HT-29 (cell line): ENCODE measurements at places on chromosomes 2 and 18. TPM values are rescaled to one million over a fixed set of nuclear protein-coding genes. Genes with fewer than 3 reads are reported as not detected.

B3GNT2 gene
- total RNA-seq = 19.3 and 23.0 TPM in 2 replicates

SERPINB13 gene
- total RNA-seq = not detected in 2 replicates

CIB4 gene
- total RNA-seq = not detected in 2 replicates

DNA sequence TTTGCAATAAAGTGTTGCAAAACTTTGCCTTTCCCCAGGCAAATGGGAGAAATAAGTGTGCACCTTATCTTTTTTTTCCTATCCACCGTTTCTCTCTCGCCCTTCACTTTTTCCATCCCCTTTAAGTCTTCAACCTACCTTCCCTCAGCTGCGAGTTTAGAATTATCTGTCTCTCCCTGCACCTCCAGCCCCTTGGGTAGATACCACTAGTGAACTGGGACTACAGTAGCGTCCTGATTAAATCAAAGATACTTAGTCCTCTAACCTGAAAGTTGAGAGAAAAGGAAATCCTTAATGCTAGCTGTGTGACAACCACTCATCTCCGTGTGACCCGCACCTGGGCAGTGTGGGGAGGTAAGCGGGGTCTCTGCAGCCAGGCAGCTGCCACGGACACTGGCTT, 16.1 kb upstream of the PPP4R1 start:
- no peak for DNase-seq

- DNase-seq = no peak
Measured at GRCh38 chr2:180699657-180700361, 280.6 kb upstream of the UBE2E3 start.

GRCh38 chr2:209368914-209369313, 54.9 kb upstream of the MAP2 start:
- peak; percentile 97 for DNase-seq

DNA sequence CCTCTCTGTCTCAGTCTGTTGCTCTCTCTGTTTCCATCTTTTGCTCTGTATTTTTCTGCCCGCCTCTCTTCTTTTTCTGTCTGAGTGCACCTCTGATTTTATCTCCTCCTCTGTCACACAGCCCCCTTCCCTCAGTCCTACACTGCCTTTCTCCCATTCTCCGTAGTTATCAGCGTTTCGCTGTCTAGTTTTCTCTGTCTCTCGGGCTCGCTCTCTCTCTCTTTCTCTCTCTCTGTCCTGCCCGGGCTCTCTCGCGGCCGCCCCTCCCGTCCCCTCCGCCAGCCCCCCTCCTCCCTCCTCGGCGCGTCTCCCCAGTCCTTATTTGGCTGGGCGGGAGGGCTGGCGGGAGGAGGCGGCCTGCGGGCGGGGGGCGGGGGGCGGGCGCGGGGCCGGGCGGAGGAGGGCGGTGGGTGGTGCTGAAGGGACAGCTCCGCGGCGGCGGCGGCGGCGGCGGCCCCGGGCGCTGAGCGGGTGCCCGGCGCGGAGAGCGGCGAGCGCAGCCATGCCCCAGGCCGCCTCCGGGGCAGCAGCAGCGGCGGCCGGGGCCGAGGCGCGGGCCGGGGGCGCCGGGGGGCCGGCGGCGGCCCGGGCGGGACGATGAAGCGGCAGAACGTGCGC, at the start of gene KCNK3:
KCNK3 (plus strand) TSS at position 444 of the 618 bp plus-strand sequence; CDS start at position 598, 154 bp downstream.
- no peak for DNase-seq

GRCh38 chr2:151120011-151120410, 141.7 kb downstream of the RBM43 start:
- no peak for DNase-seq

DNA sequence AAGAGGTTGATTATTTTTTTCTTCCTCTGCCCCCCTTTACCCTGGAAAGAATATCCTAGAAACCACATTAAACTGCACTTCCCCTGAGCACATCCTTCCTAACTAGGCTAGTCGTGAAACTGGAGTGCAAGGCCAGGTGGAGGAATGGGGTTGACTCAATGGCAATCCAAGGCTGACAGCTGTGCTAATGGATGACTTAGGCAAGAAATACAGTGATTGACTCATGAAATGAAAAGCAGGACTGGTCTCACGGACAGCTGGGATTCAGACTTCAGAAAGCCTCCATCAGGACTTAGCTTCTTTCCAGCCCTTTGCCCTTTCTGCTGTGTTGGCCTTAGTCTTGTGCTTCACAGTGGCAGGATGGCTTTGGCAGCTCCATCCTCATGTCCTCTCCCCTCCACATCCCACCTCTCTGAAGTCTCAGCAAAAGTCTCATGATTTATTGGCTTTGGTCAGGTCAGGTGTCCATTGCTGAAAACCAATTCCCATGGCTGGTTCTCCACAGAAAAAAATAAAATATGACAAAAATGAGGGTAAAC, 33.8 kb downstream of the INSIG2 start:
- DNase-seq = no peak

DNA sequence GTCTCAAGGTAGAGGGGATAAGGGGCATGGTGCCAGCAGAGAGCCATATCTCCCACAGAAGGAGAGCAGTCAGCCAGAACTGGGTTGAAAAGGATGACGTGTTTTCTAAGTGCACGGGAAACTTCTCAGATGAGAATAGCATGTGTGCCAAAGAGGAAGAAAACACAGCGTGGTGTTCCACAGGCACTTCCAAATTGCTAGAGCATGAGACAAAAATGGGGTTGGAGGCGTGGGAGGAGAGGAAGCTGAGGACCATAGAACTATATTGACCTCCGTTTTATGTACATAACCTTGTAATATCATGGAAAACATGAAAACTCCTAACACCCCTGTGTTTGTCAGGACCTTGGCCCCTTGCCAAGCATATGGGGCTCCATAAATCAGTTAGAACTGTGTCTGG, 682.7 kb upstream of the RAB6C start:
- no peak for DNase-seq

DNA sequence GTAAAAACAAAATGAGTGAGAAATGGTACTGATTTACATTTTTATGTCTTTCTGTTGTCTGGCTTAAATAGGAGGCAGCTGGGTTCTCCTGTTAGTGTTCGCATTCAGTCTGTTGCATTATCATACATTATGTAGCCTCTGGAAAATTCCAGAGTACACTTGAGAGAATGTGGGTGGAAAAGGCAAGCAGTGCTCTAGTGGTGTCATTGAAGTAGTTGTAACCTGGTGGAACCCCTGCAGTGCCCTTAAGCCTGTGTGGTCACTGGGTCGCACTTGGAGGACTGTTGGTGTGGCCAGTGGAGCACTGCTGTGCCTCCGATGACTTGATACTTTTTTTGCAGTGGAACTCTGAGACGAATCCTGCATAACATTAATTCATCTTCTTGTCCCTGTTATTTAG, 52.4 kb downstream of the USP14 start:
- DNase-seq = no peak

DNA sequence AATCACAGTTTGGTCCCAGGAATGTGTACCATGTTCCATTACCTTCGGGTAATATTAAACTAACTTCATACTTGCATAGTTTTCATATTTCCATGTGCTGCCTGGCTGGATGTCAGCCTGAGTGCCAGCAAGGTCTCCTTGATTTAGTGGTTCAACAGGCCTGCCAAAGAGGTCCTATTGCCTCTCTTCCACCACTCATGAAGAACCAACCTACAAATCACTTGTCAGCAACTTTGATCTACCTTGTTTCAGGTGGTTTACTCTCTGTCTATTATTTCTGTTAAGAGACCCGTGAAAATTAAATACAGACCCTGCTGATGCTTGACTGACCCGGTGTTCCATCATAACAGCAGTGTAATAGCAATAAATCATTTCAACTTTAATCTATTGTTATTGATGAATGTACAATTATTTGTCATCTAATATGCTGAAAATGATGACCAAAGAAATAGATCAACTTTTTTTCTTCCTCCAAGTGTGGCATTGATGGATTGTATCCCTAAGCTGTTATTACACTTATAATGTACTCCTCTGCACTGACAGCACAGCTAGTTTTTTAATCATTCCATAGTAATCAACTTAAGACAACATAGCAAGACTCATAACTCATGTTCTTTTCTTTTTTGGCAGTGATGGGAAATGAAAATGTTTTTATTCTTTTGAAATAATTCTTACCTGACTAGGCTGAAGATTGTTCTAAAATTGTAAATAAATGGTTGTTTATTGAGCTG, 1220.2 kb upstream of the ACVR2A start:
- DNase-seq = no peak

GRCh38 chr2:26298638-26299393, 47.1 kb upstream of the SELENOI start:
- DNase-seq = no peak

DNA sequence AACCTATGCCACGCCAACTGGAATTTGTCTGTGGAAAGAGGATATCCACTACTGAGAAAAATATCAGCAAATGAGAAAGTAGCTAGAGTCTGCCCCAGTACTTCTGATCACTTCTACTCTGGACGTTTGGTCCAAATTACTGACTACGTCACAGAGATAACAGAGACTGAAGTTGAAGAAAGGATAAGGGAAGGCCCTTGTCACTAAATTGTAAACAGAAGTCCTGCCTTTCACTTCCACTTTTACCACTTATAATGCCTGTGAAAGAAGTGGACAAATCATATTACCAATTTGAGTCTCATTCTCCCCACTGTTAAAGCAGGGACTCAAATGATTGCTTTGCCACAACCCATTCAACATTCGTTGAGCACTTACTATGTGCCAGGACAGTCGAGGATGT, 173.9 kb upstream of the ERBB4 start:
- no peak for DNase-seq

- peak; percentile 6 for DNase-seq
Measured at GRCh38 chr2:223027442-223027841, 24.5 kb upstream of the KCNE4 start.

DNA sequence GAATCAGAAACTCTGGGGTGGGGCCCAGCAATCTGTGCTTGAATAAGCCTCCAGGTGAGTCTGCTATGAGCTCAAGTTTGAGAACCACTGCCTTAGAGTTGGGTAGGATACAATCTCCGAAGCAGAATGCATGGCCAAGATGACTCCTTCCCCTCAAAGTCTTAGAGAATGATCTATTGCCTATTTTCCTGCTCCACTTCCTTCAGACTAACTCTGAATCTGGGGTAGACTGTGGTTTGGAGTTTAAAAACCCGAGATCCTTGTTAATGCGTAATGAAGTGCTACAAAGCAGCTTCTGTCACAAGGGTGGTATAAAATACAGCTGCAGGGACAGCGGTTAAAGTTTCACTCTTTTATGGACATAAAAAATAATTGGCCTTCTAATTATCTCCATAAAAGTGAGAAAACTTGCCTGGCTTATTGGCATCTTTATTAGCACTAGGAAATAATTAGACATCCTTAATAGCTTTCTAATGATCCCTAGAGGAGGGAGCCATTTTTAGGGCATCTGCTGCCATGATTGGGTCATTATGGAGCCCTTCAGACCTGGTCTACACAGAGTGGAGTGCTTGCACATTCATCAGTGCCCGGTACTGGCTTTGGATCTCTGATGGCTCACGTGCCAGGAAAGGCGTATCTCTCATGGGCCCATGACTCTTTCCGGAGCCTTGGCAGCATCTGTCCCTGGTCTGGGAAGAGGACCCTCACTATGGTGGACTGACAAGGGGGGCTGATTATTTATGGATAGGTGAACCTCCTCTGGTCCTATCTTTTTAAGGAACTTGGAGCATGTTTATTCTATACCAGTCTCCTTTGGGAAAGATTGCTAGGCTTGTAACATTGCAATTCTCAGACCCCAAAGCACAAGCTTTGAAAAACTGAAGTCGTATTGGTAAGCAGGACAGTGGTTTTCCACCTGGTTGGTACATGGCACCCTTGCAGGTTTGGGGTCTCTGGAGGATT, 28.2 kb downstream of the SIX2 start:
- no peak for DNase-seq

- DNase-seq = no peak
Measured at GRCh38 chr2:217918308-217919024, 84.3 kb downstream of the TNS1 start.

GRCh38 chr18:33781429-33781828, 203.4 kb downstream of the ASXL3 start:
- DNase-seq = no peak

DNA sequence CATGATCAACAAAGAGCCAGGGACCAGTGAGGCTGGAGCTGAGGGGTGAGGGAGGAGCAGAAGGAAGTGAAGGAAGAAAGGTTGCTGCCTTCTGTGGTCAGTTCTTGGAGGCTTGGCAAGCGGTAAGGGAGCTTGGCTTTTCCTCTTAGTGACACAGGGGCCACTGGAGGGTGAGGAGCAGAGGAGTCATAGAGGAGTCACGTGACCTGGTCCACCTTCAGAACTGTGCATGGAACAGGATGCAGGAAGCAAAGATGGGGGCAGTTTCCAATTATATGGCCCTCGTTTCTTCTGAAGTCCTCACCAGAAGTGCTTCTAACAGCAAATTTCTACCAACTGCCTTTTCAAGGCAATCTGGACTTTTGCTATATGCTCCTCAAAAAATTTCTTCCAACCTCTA, 326.9 kb upstream of the SMIM21 start:
- DNase-seq = no peak

GRCh38 chr2:96540136-96540535, 3.6 kb downstream of the ARID5A start:
- DNase-seq = no peak
